ENCODE measurements at places on chromosomes 4 and X.

DNA sequence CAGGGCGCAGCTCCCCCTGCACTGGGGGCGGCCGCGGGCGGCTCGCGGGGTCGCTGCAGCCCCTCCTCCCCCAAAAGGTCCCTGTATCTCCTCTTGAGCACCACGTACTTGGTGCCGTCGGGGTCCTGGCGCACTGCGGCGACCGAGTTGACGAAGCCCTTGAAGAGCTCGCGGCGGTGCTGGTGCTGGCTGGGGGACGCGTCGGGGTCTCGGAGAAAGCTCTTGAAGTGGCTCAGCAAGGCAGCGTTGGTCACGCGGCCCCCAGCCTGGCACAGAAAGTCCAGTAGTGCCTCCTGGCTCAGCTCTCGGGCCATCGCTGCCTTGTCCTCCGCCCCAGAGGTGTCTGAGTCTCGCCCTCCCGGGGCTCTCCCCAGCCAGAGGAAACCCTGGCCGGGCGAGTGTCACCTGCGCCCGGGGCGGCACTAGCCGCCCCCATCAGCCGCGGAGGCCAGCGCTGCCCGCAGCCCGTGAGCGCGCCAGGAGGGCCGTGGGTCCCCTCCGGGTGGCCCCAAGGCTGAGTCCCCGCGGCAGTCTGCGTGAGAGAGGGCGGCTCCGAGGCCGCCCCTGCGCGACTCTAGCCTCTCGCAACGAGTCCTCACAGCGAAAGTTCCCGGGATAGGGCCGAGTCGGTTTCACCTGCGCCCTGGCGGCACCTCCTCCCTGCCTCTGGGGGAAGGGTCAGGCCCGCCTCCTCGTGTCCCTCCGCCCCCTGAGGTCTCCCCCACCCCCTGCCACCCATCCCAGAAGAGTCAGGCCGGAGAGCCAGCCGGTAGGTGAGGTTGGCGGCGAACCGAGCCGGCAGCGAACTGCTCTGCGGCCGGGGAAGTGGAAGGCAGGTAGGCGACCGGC, at the start of gene SOWAHB:
TSS of gene SOWAHB (minus strand) at position 609 of the 849 bp plus-strand sequence. CDS start at position 314, 295 bp downstream.
- DNase-seq, result peak; percentile 72

DNA sequence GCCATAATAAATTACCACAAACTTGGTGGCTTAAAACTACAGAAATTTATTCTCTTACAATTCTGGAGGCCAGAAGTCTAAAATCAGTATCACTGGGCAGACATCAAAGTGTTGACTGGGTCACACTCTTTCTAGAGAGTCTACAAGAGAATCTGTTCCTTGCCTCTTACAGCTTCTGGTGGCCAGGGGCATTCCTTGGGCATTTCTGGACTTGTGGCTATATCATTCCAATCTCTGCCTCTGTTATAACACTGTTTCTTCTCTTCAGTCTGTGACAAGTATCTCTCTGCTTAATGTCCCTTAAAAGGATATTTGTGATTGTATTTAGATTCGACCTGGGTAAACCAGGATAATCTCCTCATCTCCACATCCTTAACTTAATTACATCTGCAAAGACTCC, 207.3 kb upstream of the DCAF8L1 start:
- DNase-seq, result no peak

GRCh38 chrX:141220342-141221008, 21.8 kb downstream of the SPANXC start:
- no peak for DNase-seq

DNA sequence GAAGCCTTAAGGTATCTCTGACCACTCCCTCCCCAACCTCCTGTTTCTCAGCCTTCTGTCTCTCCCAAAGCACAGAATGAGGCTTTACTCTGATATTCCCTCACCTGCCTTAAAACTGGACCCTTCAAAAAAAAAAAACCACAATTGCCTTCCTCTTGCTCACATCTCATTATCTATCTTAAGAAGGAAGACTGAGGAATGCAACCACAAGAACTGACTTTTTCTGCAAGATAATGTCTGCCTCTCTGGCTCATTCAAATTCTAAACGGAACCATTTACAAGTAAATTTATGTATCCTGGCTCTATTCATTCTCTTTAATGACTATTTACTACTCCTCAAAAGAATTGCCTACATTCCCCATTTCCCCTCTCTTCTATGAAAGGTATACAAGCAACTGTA, 545.5 kb upstream of the HTR2C start:
- DNase-seq, result no peak

- DNase-seq, result no peak
Measured at GRCh38 chrX:34275699-34276098, 143.6 kb upstream of the FAM47A start.

DNA sequence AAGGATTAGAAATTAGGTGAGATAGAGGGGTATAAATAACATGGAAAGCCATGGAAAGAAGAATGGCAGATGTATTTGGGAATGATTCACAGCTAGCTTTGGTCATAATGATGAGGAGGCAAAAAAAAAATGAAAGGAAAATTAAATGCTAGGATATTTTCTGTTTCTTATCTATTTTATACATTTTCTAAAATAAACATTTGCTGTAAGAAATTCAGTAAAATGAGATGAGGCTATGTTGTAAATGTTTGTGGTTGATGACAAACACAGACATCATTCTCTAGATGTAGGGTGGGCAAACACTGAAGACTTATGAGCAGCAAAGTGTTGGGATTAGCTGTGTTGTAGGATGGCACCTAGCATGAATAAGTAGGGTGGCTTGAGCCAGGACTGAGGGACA, 407.1 kb downstream of the IL15 start:
- DNase-seq, result no peak

DNA sequence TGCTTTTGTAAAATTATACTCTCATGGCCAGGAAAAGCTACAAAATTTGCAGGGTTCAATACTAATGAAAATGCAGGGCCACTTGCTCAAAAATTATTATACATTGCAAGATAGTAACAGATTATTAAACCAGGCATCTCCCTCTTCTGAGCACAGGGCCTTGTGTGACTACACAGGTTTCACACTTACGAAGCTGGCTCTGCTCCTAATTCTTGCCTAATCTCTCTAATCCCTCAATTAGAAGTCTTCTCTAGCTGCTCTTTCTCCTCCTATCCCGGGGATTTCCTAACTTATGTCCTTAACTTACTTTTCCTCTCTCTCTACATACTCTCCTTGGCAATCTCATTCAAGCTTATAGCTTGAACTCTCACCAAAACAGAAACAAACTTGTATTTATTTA, 168.3 kb downstream of the AREG start:
- DNase-seq, result no peak

DNA sequence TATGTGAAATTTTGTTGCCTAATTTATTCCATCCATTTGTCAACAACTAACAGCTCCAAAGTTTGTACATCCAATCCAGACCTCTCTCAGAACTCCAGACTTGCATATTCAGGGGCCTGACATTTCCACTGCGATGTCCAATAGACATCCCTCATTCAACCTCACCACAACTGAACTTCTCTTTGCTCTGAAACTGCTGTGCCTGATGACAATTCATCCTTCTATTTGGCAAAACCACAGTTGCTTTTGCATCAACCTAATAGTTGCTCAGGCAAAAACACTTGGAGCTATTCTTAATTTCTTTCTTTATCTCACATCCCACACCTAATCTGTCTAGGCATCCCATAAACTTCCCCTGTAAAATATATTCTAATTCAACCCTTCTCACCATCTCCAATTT, 56.5 kb downstream of the ANTXR2 start:
- no peak for DNase-seq

DNA sequence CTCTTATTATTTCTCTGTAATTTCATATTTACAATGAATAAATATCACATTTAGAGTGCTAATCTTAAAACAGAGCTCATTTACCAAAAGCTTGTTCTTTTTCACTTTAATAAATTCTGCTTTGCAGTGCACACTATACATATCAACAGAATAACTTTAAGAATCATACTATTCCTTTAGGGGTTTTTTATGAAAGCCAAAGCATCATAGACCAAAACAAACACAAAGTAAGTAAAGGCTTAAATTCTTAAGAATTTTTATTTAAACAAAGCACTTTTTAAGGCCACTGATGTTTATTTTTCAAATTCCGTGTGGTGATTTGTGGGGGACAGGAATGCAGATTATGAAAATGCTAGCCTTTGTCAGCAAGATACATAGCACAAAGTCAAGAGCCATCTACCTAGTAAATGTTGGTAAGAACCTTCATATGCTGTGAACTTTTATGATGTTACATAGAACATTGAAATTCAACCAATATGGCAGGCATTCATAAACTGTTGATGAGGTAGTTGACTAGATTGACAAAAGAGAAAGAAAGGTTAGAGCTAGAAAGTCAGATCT, 17.8 kb downstream of the TIGD2 start:
- DNase-seq, result no peak

- DNase-seq, result peak; percentile 32
Measured at GRCh38 chr4:1460967-1461868, 55.0 kb upstream of the NKX1-1 start.

- no peak for DNase-seq
Measured at GRCh38 chrX:55135171-55135570, 46.4 kb downstream of the PAGE2 start.

- DNase-seq, result no peak
Measured at GRCh38 chr4:159349332-159349731, 246.5 kb downstream of the RAPGEF2 start.

DNA sequence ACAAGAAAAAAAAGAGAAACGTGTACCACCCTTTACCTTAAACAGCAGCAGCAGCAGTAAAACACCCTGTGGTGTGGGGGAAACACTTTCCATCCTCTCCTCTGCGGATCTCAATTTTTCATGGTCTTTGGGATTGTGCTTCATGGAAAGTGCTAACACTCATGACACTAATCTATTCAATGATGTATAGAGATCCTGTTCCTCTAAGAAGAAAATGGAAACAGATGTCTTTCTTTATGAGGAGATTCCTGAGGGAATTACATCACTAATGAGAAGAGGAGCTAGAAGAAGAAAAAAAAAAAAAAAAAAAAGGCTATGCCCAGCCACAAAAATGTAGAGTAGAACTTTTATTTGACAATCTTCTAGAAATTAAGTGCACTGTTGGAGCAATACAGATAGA, 62.9 kb upstream of the NDST3 start:
- DNase-seq, result no peak

GRCh38 chr4:25107827-25108516, 52.3 kb downstream of the SEPSECS start:
- DNase-seq, result no peak

GRCh38 chrX:86146102-86146501, 2.1 kb upstream of the DACH2 start:
- no peak for DNase-seq

GRCh38 chrX:27186671-27187070, 276.5 kb downstream of the PPP4R3C start:
- no peak for DNase-seq

- DNase-seq, result peak; percentile 3
Measured at GRCh38 chr4:8838296-8838960, 33.2 kb downstream of the HMX1 start.

GRCh38 chrX:20159797-20160385, 18.3 kb upstream of the EIF1AX start:
- no peak for DNase-seq

DNA sequence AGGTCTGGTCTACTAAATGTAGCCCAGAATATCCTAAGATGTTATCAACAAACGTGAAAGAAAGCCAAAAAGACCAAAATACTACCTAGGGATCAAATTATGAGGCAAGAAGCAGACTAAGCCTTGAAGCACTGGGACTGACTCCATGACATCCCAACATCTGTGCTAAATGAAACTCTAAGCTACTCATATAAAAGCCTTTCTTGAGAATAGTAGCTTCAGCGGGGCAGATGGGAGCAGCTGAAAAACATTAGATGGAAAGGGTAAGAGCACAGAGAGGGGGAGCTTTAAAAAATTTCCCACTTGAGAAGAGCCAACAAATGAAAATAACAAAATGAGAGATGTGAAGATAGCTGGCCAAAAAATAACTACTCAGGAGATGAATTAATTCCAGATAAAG, 81.7 kb downstream of the MAD2L1 start:
- no peak for DNase-seq

GRCh38 chr4:68070302-68070701, 59.4 kb downstream of the TMPRSS11F start:
- DNase-seq, result no peak

DNA sequence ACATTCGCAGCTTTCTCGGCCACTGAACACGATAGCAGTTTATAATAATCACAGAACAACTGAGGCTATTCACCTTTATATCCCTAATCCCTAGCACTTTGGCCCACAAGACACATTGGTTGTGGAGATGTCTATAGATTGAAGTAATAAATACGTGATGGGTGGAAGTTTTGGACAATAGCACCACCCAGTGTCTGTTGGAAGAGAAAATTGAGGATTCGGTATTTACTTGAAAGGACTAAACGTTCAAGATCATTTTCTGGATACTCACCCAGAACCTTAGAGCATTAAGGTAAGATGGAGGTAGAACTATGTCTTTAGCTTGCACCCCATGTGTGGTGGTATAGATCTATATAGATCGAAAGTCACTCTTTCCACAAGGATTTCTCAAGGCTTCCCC, 787 bp upstream of the TMSB15A start:
- DNase-seq, result no peak

- DNase-seq, result no peak
Measured at GRCh38 chrX:125439194-125439849, 119.7 kb downstream of the TEX13C start.

- DNase-seq, result peak; percentile 4
Measured at GRCh38 chr4:6507345-6507744, 34.9 kb upstream of the PPP2R2C start.

GRCh38 chr4:81096566-81096965, 66.1 kb downstream of the BMP3 start:
- DNase-seq, result no peak

GRCh38 chr4:44916411-44916810, 190.1 kb upstream of the GNPDA2 start:
- DNase-seq, result no peak

DNA sequence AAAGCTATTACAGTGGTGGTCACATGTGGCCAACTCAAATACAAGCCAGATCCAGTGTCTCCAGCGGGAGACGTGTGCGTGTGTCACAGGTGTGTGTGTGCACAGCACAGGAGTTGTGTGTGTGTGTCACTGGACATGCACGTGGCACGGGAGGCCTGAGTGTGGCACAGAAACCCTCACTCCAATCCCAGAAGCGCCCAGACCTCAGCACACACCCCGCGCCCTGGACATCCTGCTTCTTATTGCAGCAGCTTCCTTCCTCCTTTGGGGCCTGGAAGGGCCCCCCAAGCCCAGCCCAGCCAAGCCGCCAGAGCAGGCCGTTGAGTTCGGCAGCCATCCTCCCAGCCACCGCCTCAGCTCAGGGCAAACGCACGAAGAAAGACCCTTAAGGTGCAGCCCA, 37.9 kb downstream of the ACOX3 start:
- DNase-seq, result no peak

DNA sequence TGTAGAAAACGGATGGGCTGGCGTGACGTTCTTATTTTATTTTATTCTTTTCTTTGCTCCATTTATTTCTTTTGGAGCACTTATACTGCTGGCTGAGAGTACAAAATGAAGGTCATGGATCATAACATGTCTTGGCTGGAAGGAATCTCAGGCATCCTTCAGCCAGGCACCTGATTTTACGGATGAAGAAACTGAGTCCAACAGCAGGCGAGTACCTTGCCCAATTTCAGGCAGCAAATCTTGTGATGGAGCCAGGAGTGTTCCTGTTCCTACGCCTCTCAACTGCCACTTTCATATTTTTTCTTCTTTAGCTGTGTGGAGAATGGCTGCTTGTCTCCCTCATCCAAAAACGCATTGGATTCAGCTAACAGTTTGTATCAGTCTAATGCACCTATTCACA, 332.1 kb upstream of the IGFBP7 start:
- DNase-seq, result no peak

Measured in activated CD8-positive, alpha-beta memory T cell treated with anti-CD3 and anti-CD28 coated beads for 24 hours (primary cell).